ENCODE measurements at places on chromosomes 16 and 17. TPM values are rescaled to one million over a fixed set of nuclear protein-coding genes. Genes with fewer than 3 reads are reported as not detected.
A peak's percentile ranks its signal among the peaks of the same experiment; 100 is the strongest.

DNA sequence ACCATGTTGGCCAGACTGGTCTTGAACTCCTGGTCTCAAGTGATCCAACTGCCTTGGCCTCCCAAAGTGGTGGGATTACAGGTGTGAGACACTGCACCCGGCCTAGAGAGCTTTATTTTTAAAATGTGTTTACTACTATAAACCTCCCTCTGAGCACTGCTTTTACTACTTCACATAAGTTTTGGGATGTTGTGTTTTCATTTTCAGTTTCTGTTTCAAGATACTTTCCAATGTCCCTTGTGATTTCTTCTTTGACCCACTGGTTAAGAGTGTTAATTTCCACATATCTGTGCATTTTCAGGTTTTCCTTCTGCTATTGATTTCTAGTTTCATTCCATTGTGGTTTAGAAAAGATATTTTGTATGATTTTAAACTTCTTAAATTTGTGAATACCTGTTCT, 74.4 kb downstream of the NETO2 start:
- no peak for DNase-seq
- H3K4me3 ChIP-seq, result no peak overlapping the region
- no peaks in the 10 kb centered on the region for H3K36me3 ChIP-seq
- H3K27ac ChIP-seq, result no peak overlapping the region
- no peaks in the 10 kb centered on the region for H3K27me3 ChIP-seq
- H3K4me1 ChIP-seq, result no peaks in the 10 kb centered on the region

GRCh38 chr17:42112552-42113176, at the start of gene DHX58:
Gene DHX58, minus strand, starts transcription at chr17:42112714. Its CDS starts 822 bp downstream, at chr17:42111892.
- H3K27me3 ChIP-seq, result no peaks in the 10 kb centered on the region
- peak within 1 kb of the TSS; percentile 68 for H3K27ac ChIP-seq
- DNase-seq, result peak; percentile 91
- peaks cover 20% of the 10 kb centered on the region for H3K4me1 ChIP-seq

- H3K27ac ChIP-seq, result no peak overlapping the region
- H3K27me3 ChIP-seq, result peaks cover 5% of the 10 kb centered on the region
- no peak for DNase-seq
- no peak overlapping the region for H3K4me3 ChIP-seq
- H3K4me1 ChIP-seq, result no peaks in the 10 kb centered on the region
- no peaks in the 10 kb centered on the region for H3K36me3 ChIP-seq
These were observed 140.4 kb downstream of the RGS9 start for GRCh38 chr17:65277576-65277975.

DNA sequence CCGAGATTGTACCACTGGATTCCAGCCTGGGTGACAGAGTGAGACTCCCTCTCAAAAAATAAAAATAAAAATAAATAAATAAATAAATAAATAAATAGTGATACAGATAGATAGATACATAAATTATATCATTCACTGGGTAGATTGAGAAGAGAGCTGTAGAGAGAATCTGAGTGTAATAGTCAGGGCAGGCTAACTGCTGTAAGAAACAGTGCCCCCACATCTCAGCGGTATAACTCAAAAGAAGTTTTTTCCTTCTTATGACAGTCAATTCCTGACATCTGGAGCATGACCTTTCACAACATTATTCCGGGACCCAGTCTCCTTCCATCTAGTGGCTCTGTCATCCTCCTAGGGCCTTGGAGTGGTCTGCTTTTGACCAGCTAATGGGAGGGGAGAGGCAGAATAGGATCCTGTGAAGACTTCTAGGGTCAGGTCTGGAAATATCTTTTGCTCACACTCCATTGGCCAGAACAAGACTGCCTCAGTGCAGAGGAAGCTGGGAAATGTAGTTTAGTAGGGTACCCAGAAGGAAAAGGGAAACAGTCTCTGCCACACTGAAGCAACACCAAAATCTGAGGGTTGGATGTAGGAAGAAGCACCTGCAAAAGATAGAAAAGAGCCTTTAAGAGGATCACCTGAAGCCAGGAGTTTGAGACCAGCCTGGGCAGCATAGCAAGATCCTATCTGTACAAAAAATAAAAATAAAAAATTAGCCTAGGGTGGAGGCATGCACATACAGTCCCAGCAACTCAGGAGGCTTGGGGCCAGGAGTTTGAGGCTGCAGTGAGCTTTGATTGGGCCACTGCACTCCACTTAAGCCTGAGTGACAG, 3.0 kb upstream of the QPRT start:
- no peaks in the 10 kb centered on the region for H3K27me3 ChIP-seq
- H3K36me3 ChIP-seq, result peaks cover 1% of the 10 kb centered on the region
- H3K27ac ChIP-seq, result no peak overlapping the region
- peak; percentile 39 for DNase-seq

DNA sequence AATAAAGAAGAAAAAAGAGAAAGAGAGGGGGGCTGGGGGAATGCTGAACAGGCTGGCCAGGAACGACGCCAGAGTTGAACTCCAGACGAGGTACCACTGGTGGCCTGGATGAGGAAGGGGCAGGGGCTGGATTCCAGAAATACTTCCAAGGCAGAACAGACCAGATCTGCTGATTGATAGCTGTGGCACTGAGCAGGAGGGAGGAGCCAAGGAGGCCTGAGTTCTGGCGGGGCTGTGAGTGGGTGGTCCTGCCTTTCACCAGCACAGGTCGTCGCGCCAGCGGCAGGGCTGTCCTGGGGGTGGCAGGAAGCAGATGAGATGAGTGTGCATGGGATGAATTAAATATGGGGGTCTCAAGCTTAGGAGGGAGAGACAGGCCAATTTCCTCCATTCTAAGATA, 5.5 kb downstream of the CCDC42 start:
- H3K4me1 ChIP-seq, result peaks cover 3% of the 10 kb centered on the region
- H3K27ac ChIP-seq, result no peak overlapping the region
- no peaks in the 10 kb centered on the region for H3K36me3 ChIP-seq
- H3K27me3 ChIP-seq, result no peaks in the 10 kb centered on the region
- H3K4me3 ChIP-seq, result no peak overlapping the region

GRCh38 chr17:78111727-78112517, 16.6 kb downstream of the TMC6 start:
- no peaks in the 10 kb centered on the region for H3K4me1 ChIP-seq
- no peak overlapping the region for H3K4me3 ChIP-seq
- no peak overlapping the region for H3K27ac ChIP-seq
- peaks cover 48% of the 10 kb centered on the region for H3K36me3 ChIP-seq

Gene MAPT
- polyA plus RNA-seq, result 10.0 TPM

Gene DHX58
- 11.8 TPM for polyA plus RNA-seq

Gene SLFN12L
- polyA plus RNA-seq, result 1.4 TPM

Gene CIBAR2
- polyA plus RNA-seq, result 0.30 TPM

Gene PNMT
- 2.1 TPM for polyA plus RNA-seq

Gene SBK1
- 3.2 TPM for polyA plus RNA-seq

Gene NPB
- 0.39 TPM for polyA plus RNA-seq

Gene SLC5A2
- 7.3 TPM for polyA plus RNA-seq

GRCh38 chr16:55453909-55454308, 25.1 kb upstream of the MMP2 start:
- H3K4me3 ChIP-seq, result no peak overlapping the region
- no peaks in the 10 kb centered on the region for H3K27me3 ChIP-seq
- H3K27ac ChIP-seq, result no peak overlapping the region
- no peaks in the 10 kb centered on the region for H3K36me3 ChIP-seq

DNA sequence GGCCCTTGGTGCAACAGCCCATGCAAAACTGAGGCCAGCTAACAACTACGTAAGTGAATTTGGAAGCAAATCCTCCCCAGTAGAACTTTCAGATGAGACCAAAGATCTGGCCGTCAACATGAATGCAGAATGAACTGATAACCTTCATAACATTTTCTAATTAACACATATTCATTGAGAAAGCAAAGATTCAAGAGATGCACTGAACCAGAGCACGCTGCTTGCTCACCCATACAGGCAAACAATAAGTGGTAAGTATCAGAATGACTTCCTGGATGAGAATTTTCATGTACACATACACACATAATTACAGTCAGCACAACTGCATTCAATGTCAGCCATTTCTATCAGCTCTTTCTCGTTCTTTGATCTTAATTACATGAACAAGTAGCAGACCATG, 30.6 kb downstream of the XYLT1 start:
- no peak overlapping the region for H3K27ac ChIP-seq
- H3K4me1 ChIP-seq, result no peaks in the 10 kb centered on the region
- DNase-seq, result no peak
- no peak overlapping the region for H3K4me3 ChIP-seq

GRCh38 chr17:64441772-64442540, 7.0 kb upstream of the MILR1 start:
- H3K36me3 ChIP-seq, result no peaks in the 10 kb centered on the region
- H3K4me1 ChIP-seq, result no peaks in the 10 kb centered on the region

- H3K27ac ChIP-seq, result peak overlapping the region; percentile 97
- H3K36me3 ChIP-seq, result peaks cover 19% of the 10 kb centered on the region
- DNase-seq, result no peak
- H3K4me1 ChIP-seq, result peaks cover 14% of the 10 kb centered on the region
- H3K27me3 ChIP-seq, result no peaks in the 10 kb centered on the region
These were observed 999 bp downstream of the MARF1 start for GRCh38 chr16:15641753-15642556.

GRCh38 chr16:19219836-19220235, 51.8 kb downstream of the SYT17 start:
- DNase-seq, result no peak
- no peak overlapping the region for H3K4me3 ChIP-seq
- no peaks in the 10 kb centered on the region for H3K4me1 ChIP-seq

Gene BORCS6
- 6.3 TPM for polyA plus RNA-seq

GRCh38 chr17:64109400-64109799, 20.5 kb downstream of the ERN1 start:
- no peaks in the 10 kb centered on the region for H3K36me3 ChIP-seq
- no peaks in the 10 kb centered on the region for H3K27me3 ChIP-seq
- DNase-seq, result no peak
- H3K4me1 ChIP-seq, result peaks cover 2% of the 10 kb centered on the region
- no peak overlapping the region for H3K27ac ChIP-seq
- no peak overlapping the region for H3K4me3 ChIP-seq

Gene EFCAB13
- polyA plus RNA-seq, result 9.4 TPM

Gene FOXC2
- 0.96 TPM for polyA plus RNA-seq

Gene CDK5R1
- 3.6 TPM for polyA plus RNA-seq

DNA sequence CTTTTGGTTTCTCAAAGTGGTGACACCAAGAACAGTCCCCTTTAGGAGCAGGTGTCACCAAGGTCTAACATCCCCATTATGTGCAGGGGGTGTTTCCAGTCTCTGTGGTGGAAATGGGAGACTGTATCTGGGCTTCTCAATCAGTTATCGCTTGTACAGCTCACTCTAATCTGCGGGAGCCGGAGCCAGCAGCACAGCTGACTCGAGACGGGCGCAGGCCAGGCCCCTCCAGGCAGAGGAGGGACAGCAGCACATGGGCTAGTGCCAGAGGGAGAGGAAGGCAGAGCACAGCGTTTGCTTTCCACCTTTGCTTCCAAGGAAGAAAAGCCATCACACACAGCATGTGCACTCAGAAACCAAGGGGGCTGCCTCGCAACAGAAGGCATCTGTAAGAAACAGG, 91.2 kb upstream of the CREBBP start:
- H3K4me1 ChIP-seq, result no peaks in the 10 kb centered on the region
- H3K36me3 ChIP-seq, result peaks cover 7% of the 10 kb centered on the region
- DNase-seq, result no peak
- no peak overlapping the region for H3K27ac ChIP-seq
- H3K4me3 ChIP-seq, result no peak overlapping the region

Gene CCL1
- not detected for polyA plus RNA-seq

GRCh38 chr16:62253966-62254365, 217.7 kb upstream of the CDH8 start:
- H3K4me1 ChIP-seq, result no peaks in the 10 kb centered on the region
- DNase-seq, result no peak

Gene PIK3R6
- polyA plus RNA-seq, result 2.4 TPM

DNA sequence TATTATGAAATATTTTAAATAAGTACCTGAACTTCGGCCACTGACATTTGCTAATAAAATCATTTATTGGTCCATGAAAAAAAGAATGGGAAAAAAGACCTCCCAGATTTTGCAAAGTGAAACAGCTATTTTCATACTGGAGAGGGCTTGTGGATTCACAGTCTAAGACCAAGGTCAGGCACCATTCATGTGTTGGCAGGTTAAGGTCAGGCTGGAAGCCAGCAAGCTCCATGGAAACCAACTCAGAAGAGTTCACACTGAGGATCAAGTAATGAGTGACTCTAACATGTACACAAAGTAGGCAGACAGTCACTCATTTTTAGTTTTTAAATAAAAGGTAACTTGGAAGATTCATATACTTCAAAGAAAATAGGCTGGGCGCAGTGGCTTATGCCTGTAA, 3.4 kb downstream of the DNAJA2 start:
- no peak for DNase-seq
- peaks cover 46% of the 10 kb centered on the region for H3K36me3 ChIP-seq
- H3K27me3 ChIP-seq, result no peaks in the 10 kb centered on the region
- no peak overlapping the region for H3K4me3 ChIP-seq
- H3K4me1 ChIP-seq, result peaks cover 6% of the 10 kb centered on the region

GRCh38 chr17:45666046-45666600, 118.0 kb upstream of the CRHR1 start:
- DNase-seq, result no peak
- no peaks in the 10 kb centered on the region for H3K36me3 ChIP-seq
- H3K4me3 ChIP-seq, result no peak overlapping the region
- no peak overlapping the region for H3K27ac ChIP-seq
- H3K27me3 ChIP-seq, result peaks cover 7% of the 10 kb centered on the region

DNA sequence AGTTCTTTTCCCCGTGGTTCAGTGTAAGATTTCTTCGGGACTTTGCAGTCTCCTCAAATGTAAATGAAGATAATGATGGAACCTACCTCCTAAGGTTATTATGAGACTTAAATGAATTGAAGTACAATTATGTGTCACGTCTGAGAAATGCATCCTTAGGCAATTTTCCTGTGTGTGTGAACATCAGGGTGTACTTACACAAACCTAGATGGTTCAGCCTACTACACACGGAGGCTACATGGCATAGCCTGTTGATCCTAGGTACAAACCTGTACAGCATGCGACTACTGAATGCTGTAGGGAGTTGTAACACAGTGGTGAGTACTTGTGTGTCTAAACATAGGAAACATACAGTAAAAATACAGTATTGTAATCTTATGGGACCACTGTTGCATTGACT, 1.1 kb upstream of the FAM20A start:
- H3K36me3 ChIP-seq, result no peaks in the 10 kb centered on the region
- H3K4me1 ChIP-seq, result peaks cover 15% of the 10 kb centered on the region
- no peak for DNase-seq
- H3K27me3 ChIP-seq, result peaks cover 40% of the 10 kb centered on the region
- H3K27ac ChIP-seq, result no peak overlapping the region
- H3K4me3 ChIP-seq, result no peak overlapping the region

DNA sequence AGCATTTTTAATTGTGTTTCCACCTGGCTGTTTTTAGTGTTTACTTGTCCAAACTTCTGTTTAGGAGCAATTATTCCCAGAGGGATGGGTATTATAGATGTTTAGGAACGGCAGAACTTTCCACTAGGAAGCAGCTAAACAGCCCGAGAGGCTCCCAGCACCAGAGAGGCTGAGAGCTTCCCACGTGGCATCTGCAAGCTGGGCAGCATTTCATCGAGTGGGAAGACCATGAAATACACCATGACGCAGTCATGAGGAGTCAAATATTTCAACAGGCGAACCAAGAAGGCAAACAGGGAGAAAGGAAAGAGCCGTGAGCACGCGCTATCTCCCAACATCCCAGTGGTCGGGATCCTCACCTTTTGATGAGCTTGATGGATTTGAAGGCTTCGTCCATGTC, 24.1 kb downstream of the TMEM204 start:
- H3K27me3 ChIP-seq, result no peaks in the 10 kb centered on the region
- no peaks in the 10 kb centered on the region for H3K4me1 ChIP-seq
- peaks cover 69% of the 10 kb centered on the region for H3K36me3 ChIP-seq

GRCh38 chr17:68277807-68278206, 13.1 kb downstream of the SLC16A6 start:
- no peaks in the 10 kb centered on the region for H3K4me1 ChIP-seq
- no peaks in the 10 kb centered on the region for H3K36me3 ChIP-seq
- no peak overlapping the region for H3K4me3 ChIP-seq
- H3K27me3 ChIP-seq, result no peaks in the 10 kb centered on the region
- no peak for DNase-seq

Gene NKD1
- polyA plus RNA-seq, result 5.3 TPM

GRCh38 chr17:82943751-82944150, 103.9 kb upstream of the ZNF750 start:
- no peak overlapping the region for H3K27ac ChIP-seq
- no peak overlapping the region for H3K4me3 ChIP-seq
- no peaks in the 10 kb centered on the region for H3K4me1 ChIP-seq
- peaks cover 48% of the 10 kb centered on the region for H3K36me3 ChIP-seq

Gene TBC1D3E
- 12.3 TPM for polyA plus RNA-seq

All from large intestine (tissue), 12 donors.